GM12878 (cell line): ENCODE measurements at places on chromosomes 12 and 14.

DNA sequence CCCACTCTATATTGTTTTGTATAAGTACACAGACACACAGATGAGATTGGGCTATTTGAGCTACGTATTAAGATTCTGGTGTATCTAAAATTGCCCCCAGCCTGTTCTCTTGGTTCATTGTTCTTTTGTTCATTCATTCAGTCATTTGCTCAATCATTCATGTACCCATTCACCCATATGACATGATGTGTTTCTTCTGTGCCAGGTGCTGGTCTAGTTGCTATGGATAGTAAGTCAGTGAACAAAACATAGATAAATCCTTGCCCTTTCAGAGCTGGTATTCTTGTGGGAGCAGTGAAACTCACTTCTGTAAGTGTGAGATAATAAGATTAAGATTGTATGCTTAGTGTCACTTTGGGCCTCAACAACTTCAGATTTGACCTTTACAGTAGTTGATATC lies 191.3 kb downstream of the TMTC2 start:
- no peak for DNase-seq

DNA sequence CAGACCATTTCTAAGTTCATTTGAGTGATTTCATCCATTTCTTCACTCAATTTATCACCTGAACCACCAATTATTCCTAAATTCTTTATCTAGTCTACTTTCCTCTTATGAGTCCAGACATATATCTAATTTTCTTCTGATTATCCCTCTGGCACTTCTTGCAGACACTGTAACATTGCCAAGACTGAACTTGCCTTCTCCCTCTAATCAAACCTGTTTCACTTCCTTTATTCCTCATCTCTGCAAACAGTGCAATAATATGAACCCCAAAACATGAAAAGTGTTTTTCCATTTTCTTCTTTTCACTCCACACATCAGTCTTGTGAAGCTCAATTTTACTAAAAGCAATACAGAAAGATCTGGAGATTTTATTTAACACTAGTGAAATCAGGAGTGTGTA lies 37.8 kb upstream of the PTPRQ start:
- DNase-seq: no peak

DNA sequence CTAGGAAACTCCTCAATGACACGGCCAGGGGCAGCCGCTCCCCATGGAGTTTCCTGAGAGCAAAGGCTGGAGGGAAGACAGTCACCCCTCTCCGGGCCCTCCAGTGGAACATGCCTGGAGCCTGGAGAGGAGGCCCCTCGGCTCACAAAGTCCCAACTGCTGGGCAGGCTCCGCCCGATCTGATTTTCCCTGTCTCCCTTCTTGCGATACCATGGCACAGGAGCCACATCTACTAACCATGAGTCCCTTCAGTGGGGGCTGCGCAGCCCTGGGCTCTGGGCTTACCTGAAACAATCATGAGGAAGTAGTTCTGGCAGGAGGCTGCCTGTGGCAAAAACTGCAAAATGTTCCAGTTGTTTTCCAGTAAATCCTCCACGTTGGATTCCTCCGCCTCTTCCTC lies 15.3 kb downstream of the P2RX2 start:
- no peak for DNase-seq

- no peak for DNase-seq
These were observed 21.1 kb downstream of the ST8SIA1 start for GRCh38 chr12:22313286-22313962.

DNA sequence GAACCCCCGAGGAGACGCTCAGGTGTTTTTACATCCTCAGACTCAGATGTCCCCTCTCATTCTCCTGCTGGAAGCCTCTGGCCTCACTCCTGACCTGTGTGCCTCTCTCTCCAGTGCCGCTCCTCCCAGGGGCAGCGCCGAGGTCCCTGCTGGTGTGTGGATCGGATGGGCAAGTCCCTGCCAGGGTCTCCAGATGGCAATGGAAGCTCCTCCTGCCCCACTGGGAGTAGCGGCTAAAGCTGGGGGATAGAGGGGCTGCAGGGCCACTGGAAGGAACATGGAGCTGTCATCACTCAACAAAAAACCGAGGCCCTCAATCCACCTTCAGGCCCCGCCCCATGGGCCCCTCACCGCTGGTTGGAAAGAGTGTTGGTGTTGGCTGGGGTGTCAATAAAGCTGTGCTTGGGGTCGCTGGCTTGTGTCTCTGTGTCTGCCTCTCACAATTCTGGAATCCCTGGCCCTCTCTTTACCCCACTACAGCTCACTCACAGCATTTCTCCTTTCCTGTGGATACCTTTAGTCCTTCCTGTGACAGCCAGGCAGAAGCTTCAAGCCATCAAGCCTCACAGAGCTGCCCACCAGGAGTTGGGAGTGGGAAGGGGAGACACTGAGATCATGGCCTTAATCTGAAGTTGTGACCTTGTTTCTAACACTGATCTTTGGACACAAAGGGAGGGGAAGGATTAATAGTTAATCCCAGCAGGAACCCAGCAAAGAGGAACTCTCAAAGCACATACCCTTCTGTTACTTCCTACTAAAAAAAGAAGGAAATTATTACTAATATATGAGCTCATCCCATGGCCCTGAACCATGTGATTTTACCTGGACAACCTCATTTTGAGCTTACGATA lies 1.1 kb upstream of the SOAT2 start:
- no peak for DNase-seq
